ENCODE measurements at places on chromosomes 13 and 19. TPM values are rescaled to one million over a fixed set of nuclear protein-coding genes. Genes with fewer than 3 reads are reported as not detected.

S1PR4 gene
- 286 TPM for polyA plus RNA-seq

PDX1 gene
- not detected for polyA plus RNA-seq

DNA sequence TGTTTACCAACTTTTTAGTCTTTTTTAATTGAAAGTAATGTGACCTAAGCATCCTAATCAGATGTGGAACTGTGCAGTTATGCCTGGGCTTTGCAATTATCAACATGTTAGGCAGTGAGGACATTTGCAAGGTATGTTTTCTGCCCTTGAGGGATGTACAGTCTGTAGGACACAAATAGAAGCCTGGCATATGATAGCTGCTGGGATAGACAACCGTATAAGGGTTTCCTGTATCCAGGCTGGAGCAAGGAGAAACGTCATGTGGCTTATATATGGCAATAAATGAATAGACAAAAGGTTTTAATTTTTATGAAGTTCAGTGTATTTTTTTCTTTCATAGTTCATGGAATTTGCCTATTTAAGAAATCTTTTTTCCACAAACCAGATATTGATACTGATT, 2.0 kb upstream of the VPS36 start:
- no peak for DNase-seq

KLK4 gene
- not detected for polyA plus RNA-seq

OLFM4 gene
- not detected for polyA plus RNA-seq

OVOL3 gene
- not detected for polyA plus RNA-seq

GRCh38 chr19:43616306-43616705, 3.1 kb downstream of the ZNF428 start:
- DNase-seq: no peak

GRCh38 chr19:35162471-35163326, 8.2 kb downstream of the FXYD5 start:
- DNase-seq: no peak

DNA sequence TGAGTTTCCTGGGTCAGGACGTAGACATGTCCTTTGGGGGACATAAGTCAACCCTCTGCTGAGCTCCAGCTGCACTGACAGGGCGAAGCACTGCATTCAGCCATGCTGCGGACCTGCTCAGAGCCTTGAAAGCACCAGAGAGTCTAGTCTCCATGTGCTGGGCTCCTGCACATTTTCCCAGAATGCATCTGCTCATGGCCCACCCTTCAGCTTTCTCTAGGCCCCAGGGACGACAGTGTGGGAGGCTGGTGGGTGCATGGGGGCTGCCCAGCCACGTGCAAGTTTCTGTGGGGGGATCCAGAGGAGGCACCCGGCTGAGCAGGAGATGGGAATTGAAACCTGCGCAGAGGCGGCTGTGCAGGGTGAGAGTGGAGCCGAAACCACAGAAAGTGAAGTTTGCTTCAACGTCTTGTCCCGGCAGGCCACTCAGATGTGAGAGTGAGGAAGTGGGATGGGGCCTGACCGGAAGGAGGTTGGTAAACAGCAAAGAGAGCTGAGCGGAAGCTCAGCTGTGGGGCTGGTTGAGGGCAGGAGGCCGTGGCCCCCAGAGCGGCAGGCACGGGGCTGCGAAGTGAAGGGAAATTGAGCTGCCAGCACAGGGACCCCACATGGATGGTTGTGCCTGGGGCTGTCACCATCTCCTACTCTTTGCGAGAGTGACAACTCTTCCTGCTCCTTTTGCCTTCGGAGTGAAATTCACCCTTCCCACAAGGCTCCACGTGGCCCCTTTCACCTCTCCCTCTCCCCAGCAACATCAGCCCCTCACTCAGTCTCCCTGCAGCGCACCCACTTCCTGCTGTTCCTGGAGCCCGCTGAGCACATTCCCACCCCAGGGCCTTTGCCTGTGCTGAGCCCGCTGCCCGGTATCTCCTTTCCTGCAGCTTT, 11.8 kb downstream of the PGLS start:
- no peak for DNase-seq

SCEL gene
- polyA plus RNA-seq: not detected

DENND1C gene
- polyA plus RNA-seq: 35.4 TPM

DNA sequence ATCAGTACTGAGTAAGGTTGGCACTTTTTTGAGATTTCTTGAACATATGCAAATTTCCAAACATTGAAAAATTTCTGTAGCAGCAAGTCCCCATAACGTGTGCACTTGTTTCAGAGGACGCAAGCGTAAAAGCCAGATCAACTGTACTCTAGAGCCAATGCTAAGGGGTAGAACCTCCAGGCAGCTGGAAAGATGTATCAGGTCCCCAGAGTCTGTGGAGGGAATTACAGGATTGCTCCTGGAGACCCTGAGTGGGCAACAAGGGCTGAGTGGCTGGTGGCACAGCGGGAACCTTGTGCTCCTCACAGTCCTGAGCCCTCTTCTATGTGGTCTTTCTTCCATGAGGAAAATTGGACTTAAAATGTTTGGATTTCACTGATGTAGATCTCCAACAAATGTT, 53.9 kb upstream of the AMER2 start:
- no peak for DNase-seq

GRCh38 chr13:76132532-76132931, 496.4 kb downstream of the LMO7 start:
- DNase-seq: no peak

GRCh38 chr13:30479154-30479882, 13.6 kb upstream of the HMGB1 start:
- no peak for DNase-seq

DNA sequence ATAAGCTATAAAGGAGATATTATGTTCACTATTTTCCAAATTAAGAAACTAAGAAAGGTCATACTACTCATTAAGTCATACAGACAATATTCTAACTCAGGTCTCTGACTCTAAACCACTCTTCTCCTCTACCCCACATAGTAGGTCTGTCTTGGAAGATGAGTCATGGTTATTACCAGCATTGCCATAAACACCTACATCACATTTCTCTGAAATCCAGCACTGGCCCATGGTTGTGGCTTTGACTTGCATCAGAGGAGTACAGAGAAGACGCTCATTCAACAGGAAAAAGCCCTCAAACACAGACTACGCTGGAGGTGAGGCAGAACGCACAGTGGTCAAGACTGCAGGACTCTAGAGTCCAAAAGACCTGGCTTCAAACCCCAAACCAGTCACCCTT, 476.8 kb downstream of the COG6 start:
- DNase-seq: no peak

OR10H1 gene
- not detected for polyA plus RNA-seq

CRX gene
- not detected for polyA plus RNA-seq

- DNase-seq: no peak
These were observed 36.1 kb downstream of the TNFSF13B start for GRCh38 chr13:108305655-108306054.

CCDC169 gene
- polyA plus RNA-seq: 0.12 TPM

ICAM5 gene
- not detected for polyA plus RNA-seq

- no peak for DNase-seq
These were observed 14.7 kb upstream of the SHKBP1 start for GRCh38 chr19:40561947-40562346.

TEX26 gene
- polyA plus RNA-seq: not detected

ENOX1 gene
- not detected for polyA plus RNA-seq

- DNase-seq: no peak
These were observed 59.2 kb downstream of the STK24 start for GRCh38 chr13:98517576-98518310.

DNA sequence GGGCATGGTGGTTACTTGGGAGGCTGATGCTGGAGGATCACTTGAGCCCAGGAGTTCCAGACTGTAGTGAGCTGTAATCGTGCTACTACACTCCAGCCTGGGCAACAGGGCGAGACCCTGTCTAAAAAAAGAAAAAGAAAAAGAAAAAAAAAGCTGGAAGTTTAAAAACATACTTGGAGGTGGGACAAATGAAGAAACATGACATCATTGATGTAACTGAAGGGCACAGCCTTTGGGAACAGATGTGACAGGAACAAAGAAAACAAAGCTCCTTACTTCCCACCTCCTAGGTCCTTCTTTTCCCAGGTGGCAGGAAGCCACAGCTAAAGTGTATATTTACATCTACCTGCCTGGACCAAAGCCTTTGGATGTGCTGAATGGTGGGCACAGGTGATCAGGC, 1.9 kb downstream of the PEX11G start:
- DNase-seq: no peak

OLFM2 gene
- 12.8 TPM for polyA plus RNA-seq

DNA sequence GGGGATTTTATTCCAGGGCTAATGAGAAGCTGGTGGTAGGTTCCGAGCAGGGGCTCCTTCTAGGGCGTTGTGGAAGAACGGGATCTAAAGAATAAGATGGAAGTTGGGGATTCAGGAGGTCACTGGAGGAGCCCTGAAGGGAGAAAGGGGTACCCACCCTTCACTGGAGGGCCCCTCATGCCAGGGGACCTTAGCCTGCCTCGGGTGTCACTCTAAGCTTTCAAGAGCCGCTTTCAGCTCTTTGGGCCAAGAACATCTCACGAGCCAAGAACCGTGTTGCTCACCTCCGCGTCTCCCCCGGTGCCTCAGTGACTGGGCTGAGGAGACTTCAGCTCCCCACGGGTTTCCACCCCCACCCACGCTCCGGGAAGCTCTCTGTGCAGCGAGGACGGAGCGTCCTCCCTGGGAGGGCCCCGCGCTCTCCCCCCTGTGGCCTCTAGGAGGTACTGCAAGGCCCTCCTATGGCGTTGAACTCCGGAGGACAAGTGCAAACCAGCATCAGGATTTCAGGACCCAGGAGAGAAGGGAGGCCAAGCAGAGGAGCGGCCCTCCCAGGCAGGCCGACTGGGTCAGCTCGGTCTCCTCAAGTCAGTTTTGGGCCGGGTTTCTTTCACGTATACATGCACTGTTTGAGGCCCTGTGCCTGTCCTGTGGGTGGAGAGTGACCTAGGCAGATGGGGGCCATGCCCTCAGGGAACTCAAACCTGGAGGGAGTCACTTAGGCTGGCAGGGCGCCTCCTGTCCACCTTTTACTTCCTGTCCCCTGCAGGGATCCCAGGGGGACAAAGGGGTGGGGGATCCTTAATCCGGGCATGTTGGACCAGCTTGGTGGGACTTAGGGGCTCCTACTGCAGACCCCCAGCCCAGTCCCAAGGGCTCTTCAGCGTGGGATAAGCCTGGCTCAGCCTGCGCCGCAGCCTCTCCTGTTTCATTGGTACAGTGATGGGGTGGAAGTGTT, 5.1 kb upstream of the KRTDAP start:
- DNase-seq: peak; percentile 66

ZNF98 gene
- not detected for polyA plus RNA-seq

C5AR1 gene
- not detected for polyA plus RNA-seq

FBN3 gene
- not detected for polyA plus RNA-seq

- DNase-seq: no peak
These were observed 20.6 kb downstream of the BRSK1 start for GRCh38 chr19:55304279-55304978.

- no peak for DNase-seq
These were observed at the start of gene SLC44A2 for GRCh38 chr19:10625003-10625761. Gene SLC44A2 (plus strand): TSS chr19:10625553. CDS start chr19:10625634, 81 bp downstream.

DNA sequence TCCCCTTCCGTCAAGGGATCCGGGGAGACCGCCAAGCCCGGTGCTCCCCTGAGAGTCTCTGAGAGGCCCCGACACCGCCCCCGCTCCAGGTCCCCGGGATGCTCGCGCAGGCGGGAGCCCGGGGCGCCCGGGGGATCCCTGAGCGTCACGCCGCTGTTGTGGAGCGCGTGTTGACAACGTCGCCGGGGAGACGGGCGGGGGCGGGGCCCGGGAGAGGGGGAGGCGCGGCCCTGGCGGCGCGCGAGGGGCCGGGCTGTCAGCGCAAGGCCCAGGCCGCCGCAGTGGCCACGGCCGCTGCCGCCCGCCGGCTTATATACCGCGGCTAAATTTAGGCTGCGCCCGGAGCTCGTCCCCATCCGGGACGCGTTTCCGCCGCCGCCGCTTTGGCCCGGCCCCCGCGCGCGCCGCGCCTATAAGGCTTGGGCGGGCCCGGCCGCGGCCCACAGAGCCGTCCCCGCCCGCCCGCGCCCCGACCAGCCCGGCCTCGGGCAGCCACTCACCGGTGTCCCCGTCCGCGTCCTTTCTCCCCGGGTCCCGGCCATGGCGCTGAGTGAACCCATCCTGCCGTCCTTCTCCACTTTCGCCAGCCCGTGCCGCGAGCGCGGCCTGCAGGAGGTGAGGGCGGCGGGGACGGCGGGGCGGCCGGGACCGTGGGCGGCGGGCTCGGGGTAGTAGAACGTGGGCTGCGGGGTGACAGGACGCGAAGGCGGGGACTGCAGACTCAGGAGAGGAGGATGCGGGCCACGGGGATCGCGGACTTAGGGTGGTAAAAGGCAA, at the start of gene KLF2:
Gene KLF2 (plus strand): TSS at position 443 of the 777 bp plus-strand sequence. CDS start 98 bp downstream, at position 541.
- DNase-seq: peak; percentile 95

GRCh38 chr19:18931316-18932162, 9.5 kb downstream of the HOMER3 start:
- no peak for DNase-seq

DNA sequence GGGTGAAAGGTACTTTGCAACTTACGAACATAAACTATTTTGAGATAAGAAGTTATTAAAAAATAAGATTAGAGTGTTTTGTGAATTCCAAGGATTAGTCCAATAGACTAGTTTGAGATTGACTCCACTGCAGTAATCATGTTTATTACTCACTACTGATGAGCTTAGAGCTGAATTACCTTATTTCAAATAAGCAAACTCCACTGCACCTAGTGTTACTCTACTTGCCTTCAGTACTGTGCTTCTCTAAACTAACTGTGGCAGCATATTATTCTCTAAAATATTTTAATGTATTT, 111.7 kb downstream of the MIPEP start:
- no peak for DNase-seq

GRCh38 chr13:39105110-39105509, 66.9 kb downstream of the NHLRC3 start:
- DNase-seq: no peak

CTXN1 gene
- polyA plus RNA-seq: not detected

- no peak for DNase-seq
These were observed 180.7 kb downstream of the MTUS2 start for GRCh38 chr13:29000826-29001225.

- DNase-seq: no peak
These were observed 180.5 kb downstream of the COL4A1 start for GRCh38 chr13:110126391-110126961.

GRCh38 chr13:76129305-76130000, 493.3 kb downstream of the LMO7 start:
- no peak for DNase-seq

- no peak for DNase-seq
These were observed 468.6 kb downstream of the COG6 start for GRCh38 chr13:40123962-40124632.

DNA sequence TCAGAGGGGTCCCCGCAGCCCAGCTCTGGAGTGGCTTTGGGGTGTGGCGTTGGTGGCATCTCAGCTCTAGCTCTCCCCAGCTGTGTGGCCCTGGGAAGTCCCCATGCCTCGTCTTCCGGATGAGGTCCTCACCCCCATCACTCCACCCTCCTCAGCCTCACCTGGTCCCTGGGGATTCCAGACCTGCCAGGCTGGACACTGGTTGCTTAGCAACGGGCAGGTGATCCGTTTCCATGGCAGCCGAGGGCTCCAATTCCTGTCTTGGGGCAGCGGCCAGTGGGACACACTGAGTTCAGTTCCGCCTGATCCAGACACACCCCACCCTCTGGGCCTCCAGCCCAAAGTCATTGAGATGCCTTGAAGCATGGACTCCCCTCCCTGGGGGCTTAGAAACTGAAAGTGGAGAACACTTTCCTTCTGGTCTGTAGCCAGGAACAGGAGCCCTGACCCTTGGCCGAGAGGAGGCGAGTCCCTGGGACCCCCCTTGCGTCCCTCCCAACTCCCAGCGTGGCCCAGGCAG, 7.7 kb upstream of the MISP start:
- no peak for DNase-seq

THSD8 gene
- 3.1 TPM for polyA plus RNA-seq
